ENCODE measurements at places on chromosomes 1 and 21. TPM values are rescaled to one million over a fixed set of nuclear protein-coding genes. Genes with fewer than 3 reads are reported as not detected.
A peak's percentile ranks its signal among the peaks of the same experiment; 100 is the strongest.

GRCh38 chr1:156937883-156938282 is 17.5 kb downstream of the LRRC71 start:
- no peak overlapping the region for H3K27ac ChIP-seq
- H3K4me3 ChIP-seq: no peak overlapping the region
- no peaks in the 10 kb centered on the region for H3K4me1 ChIP-seq
- peaks cover 10% of the 10 kb centered on the region for H3K36me3 ChIP-seq
- DNase-seq: no peak

Gene TAF13
- total RNA-seq: 32.9 TPM

DNA sequence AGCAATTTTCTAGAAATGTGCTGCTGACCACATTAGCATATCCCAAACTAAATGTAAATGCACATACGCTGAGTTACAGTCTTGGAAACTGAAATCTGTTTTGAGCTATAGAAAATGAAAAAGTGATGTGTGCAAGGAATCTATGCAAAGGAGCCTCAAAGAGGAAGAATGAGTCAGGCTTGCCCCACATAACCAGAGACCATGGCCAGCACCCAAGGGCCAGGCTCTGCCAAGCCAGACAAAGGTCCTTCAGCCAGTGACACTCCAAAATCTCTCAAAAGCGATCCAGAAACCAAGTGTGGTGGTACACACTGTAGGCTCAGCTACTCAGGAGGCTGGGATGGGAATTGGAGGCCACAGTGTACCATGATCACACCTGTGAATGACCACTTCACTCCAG is 195.2 kb downstream of the TOMM20 start:
- H3K4me1 ChIP-seq: peaks cover 3% of the 10 kb centered on the region
- peak overlapping the region; percentile 83 for H3K27ac ChIP-seq
- no peak for DNase-seq
- H3K4me3 ChIP-seq: no peak overlapping the region

Gene C1QTNF12
- total RNA-seq: 0.91 TPM

DNA sequence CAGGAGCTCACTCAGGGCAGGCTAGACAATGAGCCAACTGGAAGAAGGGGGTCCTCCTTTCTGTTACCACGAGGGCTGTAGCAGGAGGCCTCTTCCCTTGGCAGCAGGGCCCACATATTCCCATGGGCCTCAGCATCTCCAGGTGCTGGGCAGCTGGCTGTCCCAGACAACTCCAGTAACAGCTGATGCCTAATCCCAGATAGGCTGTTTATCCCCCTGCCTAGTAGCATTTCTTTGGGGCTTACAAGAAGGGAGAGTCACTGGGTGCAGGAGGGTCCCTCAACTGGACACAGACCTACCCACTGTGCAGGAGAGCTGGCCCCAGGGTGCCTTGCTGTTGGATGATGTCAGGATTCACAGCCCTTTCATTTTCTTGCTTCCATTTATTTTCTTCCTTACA is 278.2 kb downstream of the DSCAM start:
- H3K4me1 ChIP-seq: no peaks in the 10 kb centered on the region
- H3K4me3 ChIP-seq: no peak overlapping the region
- no peaks in the 10 kb centered on the region for H3K27me3 ChIP-seq
- no peak for DNase-seq

- H3K4me1 ChIP-seq: peaks cover 18% of the 10 kb centered on the region
- no peak overlapping the region for H3K27ac ChIP-seq
- H3K4me3 ChIP-seq: no peak overlapping the region
- H3K27me3 ChIP-seq: no peaks in the 10 kb centered on the region
These were observed 56.5 kb downstream of the FNBP1L start for GRCh38 chr1:93504247-93505033.

DNA sequence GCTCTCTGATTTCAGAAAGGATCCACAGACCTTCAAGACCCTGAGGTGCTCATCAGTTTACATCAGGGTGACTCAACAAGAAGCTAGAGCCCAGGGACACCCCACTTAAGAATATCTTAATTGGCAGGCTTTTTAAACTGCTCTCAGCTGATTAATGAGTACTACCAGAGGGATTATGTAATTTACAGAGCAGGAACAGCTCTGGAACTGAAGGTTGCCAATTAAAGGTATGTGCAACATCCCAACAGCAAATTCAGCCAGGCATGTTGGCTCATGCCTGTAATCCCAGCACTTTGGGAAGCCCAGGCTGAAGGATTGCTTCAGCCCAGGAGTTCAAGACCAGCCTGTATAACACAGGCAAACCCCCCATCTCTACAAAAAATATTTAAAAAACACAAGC is 295.7 kb downstream of the SETD4 start:
- peaks cover 45% of the 10 kb centered on the region for H3K27me3 ChIP-seq
- H3K4me1 ChIP-seq: no peaks in the 10 kb centered on the region
- no peaks in the 10 kb centered on the region for H3K36me3 ChIP-seq
- no peak overlapping the region for H3K27ac ChIP-seq

GRCh38 chr1:2050793-2051682 is 827 bp downstream of the PRKCZ start:
- H3K36me3 ChIP-seq: no peaks in the 10 kb centered on the region
- H3K4me3 ChIP-seq: peak overlapping the region; percentile 78
- H3K27me3 ChIP-seq: peaks cover 6% of the 10 kb centered on the region
- H3K27ac ChIP-seq: peak overlapping the region; percentile 72
- DNase-seq: no peak

Gene TGFBR3
- 21.0 TPM for total RNA-seq

- H3K4me1 ChIP-seq: peaks cover 25% of the 10 kb centered on the region
- DNase-seq: no peak
- H3K36me3 ChIP-seq: no peaks in the 10 kb centered on the region
- H3K27me3 ChIP-seq: no peaks in the 10 kb centered on the region
- peak within 1 kb of the TSS; percentile 97 for H3K27ac ChIP-seq
These were observed at the start of gene B3GALNT2 for GRCh38 chr1:235504122-235504493. TSS of gene B3GALNT2 (minus strand) at chr1:235504452. CDS start at chr1:235504252, 200 bp downstream.

DNA sequence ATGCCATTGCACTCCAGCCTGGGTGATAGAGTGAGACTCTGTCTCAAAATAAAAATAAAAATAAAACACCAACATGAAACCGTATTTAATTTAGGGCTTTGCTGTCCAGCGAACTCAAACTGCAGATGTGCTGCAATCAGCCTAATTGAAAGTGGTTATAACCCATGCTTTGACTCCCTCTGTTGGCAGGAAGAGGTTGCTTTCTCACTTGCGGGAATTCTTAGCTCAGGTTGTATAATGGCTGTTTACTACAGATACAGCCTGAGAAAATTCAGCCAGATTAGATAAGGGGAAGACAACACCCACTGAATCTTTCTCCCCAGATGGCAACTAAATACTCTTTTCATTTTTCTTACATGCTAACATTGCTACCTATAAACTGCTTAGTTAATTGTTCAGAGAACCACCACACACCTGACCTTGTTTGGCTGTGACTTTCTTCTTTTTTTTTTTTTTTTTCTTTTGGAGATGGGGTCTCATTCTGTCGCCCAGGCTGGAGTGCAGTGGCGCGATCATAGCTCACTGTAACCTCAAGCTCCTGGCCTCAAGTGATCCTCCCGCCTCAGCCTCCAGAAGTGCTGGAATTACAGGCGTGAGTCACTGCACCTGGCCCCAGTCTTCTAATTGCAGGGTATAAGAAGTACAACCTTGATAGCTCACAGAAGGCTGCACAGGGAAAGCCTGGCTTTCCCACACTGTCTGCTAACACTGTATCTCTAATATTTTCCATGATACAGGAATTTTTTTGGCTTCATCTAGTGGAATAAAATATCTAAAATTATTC is 34.6 kb downstream of the DNTTIP2 start:
- H3K4me1 ChIP-seq: peaks cover 20% of the 10 kb centered on the region
- peak overlapping the region; percentile 57 for H3K27ac ChIP-seq
- peak overlapping the region; percentile 52 for H3K4me3 ChIP-seq
- H3K27me3 ChIP-seq: no peaks in the 10 kb centered on the region
- peaks cover 7% of the 10 kb centered on the region for H3K36me3 ChIP-seq

Gene EVA1C
- total RNA-seq: 21.9 TPM

Gene NFASC
- total RNA-seq: not detected

GRCh38 chr1:7440154-7440553 is 330.9 kb upstream of the VAMP3 start:
- H3K4me3 ChIP-seq: no peak overlapping the region
- H3K27me3 ChIP-seq: peaks cover 25% of the 10 kb centered on the region
- DNase-seq: no peak
- H3K27ac ChIP-seq: no peak overlapping the region

Gene MYOM3
- total RNA-seq: not detected

GRCh38 chr21:44758781-44759627 is 42.6 kb downstream of the UBE2G2 start:
- H3K36me3 ChIP-seq: no peaks in the 10 kb centered on the region
- no peak overlapping the region for H3K27ac ChIP-seq
- H3K4me1 ChIP-seq: peaks cover 5% of the 10 kb centered on the region

Gene OR2L3
- total RNA-seq: not detected

GRCh38 chr1:60090655-60091054 is 17.1 kb upstream of the C1orf87 start:
- no peaks in the 10 kb centered on the region for H3K36me3 ChIP-seq
- no peak overlapping the region for H3K4me3 ChIP-seq
- DNase-seq: no peak
- no peak overlapping the region for H3K27ac ChIP-seq

Gene HHIPL2
- total RNA-seq: 0.27 TPM

- DNase-seq: no peak
- H3K27ac ChIP-seq: no peak overlapping the region
- H3K4me1 ChIP-seq: no peaks in the 10 kb centered on the region
These were observed 78.3 kb downstream of the NOS1AP start for GRCh38 chr1:162147760-162148159.

Gene CXADR
- total RNA-seq: 1.9 TPM

Gene SLAMF9
- total RNA-seq: not detected

Gene SH2D1B
- total RNA-seq: 0.22 TPM

Gene RNU5D-1
- not detected for total RNA-seq

- DNase-seq: no peak
- peak overlapping the region; percentile 97 for H3K27ac ChIP-seq
- no peaks in the 10 kb centered on the region for H3K27me3 ChIP-seq
- H3K4me3 ChIP-seq: no peak overlapping the region
These were observed 13.9 kb downstream of the MEF2D start for GRCh38 chr1:156486421-156487344.

DNA sequence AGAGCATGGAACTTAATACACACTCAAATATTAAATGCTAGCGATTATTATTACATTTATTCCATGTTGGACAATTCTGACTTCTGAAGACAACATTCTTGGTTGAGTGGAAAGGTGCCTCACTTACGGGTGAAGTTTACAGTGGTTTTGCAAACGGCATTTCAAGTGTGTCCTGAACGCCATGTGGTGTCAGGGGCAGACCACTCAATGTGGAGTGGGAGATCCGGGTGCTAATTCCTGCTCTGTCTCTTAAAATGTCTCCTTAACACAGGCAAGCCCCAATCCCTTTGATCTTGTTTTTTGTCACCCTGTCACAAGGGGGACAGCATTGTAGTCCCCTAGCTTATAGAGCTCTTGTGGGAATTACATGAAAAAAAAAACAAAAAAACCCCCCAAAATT is 5.6 kb upstream of the TDRD10 start:
- peaks cover 24% of the 10 kb centered on the region for H3K27me3 ChIP-seq
- H3K36me3 ChIP-seq: peaks cover 7% of the 10 kb centered on the region
- H3K4me1 ChIP-seq: peaks cover 24% of the 10 kb centered on the region
- no peak for DNase-seq
- peak overlapping the region; percentile 53 for H3K27ac ChIP-seq
- H3K4me3 ChIP-seq: no peak overlapping the region

Gene CLDN14
- not detected for total RNA-seq

DNA sequence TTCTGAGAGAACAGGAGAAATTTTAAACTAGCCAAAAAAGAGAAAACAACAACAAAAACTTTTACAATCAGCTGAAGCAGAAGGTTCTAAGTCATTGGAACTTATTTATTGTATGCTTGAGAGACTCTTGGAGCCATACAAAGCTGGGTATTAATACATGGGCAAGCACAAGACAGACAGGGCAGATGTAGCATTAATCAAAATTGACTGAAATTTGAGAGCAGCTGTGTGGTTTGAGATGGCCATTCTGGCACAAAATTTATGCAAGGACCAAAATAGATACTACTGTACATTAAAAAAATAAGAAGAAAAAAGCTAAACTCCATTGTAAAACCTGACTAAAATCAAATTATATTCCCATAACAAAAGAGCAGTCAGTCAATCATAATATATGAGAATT is 892.5 kb downstream of the PLA2G4A start:
- no peak for DNase-seq
- no peaks in the 10 kb centered on the region for H3K4me1 ChIP-seq
- H3K4me3 ChIP-seq: no peak overlapping the region
- no peaks in the 10 kb centered on the region for H3K36me3 ChIP-seq
- no peaks in the 10 kb centered on the region for H3K27me3 ChIP-seq
- H3K27ac ChIP-seq: no peak overlapping the region

DNA sequence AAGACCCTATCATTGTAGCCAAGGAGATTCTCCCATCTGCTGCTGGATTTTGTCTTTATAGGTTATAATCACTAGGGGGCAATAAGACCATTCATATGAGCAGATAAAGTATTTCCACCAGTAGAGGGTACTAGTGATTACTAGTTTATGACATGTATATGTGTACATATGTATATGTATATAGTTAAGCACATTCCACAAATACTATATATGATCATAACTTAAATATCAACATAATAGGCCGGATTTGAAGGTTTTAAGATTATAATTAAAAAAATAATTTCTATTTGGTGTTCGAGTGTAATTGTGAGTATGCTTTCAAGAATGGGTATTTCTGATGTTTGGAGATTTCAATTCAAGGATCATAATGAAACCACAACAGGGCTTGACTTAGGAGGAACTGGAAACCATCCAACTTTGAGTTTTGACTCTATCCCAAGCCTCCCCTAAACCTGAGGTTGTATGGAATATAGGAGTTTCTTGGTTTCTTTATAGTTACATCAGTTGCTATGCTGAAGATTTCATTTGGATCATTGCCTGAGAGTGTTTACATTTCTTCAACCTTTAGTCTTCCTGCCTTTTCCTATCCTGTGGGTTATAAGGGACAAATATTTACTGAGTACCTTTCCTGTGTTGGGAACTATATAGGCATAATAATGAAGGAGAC is 16.9 kb downstream of the TCEANC2 start:
- H3K27me3 ChIP-seq: no peaks in the 10 kb centered on the region
- H3K27ac ChIP-seq: no peak overlapping the region
- no peak overlapping the region for H3K4me3 ChIP-seq

Gene EXO1
- total RNA-seq: 1.7 TPM

DNA sequence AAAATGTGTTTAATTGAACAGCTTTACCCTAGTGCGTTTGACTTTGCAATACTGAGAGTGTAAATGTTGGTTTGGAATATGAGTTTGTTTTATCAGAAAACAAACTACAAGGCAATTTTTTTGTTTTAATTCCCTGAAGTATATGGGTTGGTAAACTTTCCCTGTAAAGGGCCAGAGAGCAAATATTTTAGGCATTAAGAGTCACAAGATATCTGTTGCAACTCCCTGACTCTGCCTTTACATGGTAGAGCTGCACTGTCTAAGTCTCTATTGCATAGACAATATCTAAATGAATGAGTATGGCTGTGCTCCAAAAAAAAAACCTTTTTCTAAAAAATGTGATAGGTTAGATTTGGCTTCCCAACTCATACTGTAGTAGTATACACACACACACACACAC is 115.1 kb upstream of the PBX1 start:
- DNase-seq: no peak
- H3K27me3 ChIP-seq: no peaks in the 10 kb centered on the region
- no peak overlapping the region for H3K4me3 ChIP-seq
- H3K27ac ChIP-seq: no peak overlapping the region
- no peaks in the 10 kb centered on the region for H3K4me1 ChIP-seq

Measured in T-helper 17 cell (primary cell).